ENCODE measurements at places on chromosomes 3 and 15.

DNA sequence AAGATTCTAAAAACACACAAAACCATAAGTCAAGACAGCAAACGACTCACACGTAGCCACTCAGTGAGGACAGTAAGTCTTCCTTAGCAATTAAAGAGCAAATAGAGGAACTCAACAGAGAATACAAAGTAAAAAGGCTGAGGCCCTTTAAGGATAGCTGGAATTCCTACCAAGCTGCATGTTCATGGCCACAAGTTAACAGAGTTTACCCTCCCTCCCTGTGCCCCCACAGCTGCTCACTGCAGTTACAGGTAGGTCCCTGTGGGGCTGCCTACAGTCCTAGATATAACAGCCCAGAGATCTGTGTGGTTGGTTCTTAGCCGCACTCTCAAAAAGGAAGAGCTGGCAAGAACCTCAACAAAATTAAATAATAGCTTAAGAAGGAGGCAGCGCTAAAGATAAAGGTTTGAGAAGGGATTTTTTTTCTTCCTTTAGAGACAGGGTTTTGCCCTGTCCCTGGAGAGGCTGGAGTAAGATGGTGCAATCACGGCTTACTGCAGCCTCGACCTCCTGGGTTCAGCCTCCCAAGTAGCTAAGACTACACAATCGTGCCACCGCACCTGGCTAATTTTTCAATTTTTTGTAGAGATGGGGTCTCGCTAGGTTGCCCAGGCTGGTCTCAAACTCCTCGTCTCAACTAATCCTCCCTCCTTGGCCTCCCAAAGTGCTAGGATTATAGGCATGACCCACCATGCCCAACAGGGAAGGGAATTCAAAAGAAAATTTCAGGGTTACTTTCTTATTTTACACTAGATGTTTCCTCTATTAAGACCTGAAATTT lies 19.3 kb downstream of the SFMBT1 start:
- no peak for DNase-seq

DNA sequence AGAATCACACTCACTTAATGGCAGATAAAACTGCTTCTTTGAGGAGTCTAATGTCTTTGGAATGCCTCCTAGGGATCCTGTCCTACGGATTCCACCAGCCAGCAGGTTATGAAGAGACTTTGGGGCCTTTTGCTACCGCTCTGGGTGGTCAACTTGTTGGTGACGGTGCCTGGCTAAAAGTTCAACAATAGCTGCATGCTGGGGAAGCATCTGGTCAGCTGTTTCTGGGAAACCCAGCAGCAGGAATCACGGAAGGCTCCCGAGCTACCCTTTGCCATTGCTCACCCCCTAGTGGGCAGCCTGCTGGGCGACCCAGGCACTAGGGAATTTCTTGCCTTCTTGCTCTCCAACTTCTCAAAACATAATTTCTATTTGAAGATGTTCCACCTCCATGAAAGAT lies 263.3 kb downstream of the NEK10 start:
- DNase-seq = no peak

- DNase-seq = no peak
Measured at GRCh38 chr15:79418693-79419279, 13.3 kb upstream of the MINAR1 start.

GRCh38 chr15:62588938-62589670 lies 424.0 kb upstream of the C2CD4B start:
- DNase-seq = no peak

DNA sequence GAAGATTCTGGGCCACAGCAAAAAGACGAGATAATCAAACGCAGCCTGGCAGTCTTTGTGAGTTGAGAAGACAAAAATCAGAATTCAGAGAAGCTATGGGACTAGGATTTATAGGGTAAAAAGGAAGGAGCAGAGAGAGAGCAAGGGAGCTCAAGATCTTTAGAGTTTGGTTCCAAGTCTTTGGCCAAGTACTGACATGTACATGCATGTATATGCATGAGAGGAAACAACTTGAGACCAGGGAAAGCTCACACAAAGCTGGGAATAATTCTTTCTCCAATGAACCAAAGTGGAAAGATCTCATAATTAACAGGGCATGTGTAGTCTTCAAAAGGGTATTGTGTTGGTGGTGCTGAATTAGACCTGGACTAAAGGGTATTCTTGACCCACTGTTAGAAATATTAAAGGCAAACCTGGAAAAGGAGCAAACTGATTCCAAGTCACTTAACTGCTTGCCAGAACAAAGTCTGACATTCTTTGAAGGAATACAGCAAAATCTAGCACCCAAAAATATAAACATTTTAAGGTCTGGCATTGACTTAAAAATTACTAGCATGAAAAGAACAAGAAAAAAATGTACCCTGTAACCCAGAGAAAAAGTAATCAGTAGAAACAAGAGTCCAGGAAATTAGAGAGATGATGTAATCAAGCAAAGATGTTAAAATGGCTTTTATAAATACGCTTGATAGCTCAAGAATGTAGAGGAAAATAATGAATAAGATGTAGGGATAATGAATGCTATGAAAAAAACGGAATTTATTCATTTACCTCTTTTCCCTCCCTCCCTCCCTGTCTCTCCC lies 226.0 kb upstream of the CGNL1 start:
- no peak for DNase-seq

DNA sequence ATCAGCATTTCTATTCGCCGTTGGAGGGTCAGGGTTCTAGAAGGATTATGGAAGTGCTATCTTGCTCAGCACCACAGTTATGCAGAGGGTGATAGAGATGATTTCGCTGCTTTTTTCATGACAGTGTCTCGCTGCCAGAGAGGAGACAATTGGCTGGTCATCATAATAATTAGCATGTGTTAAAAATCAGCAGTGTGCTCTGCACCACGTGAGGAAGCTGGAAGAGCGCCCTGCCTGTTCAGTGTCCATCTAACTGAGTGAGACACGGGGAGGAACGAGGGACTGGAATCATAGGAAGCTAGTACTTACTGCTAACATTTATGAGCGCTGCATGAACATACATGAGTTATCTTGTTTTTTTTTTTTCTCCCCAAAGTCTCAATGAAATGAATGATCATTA lies 116.2 kb upstream of the PLAAT1 start:
- DNase-seq = no peak

GRCh38 chr3:140085001-140085400 lies 150.0 kb downstream of the CLSTN2 start:
- no peak for DNase-seq

Measured in NCI-H1417 treated with DMSO at 0.1 percent for 48 hours (cell line).